ENCODE measurements at places on chromosomes 2 and 18. TPM values are rescaled to one million over a fixed set of nuclear protein-coding genes. Genes with fewer than 3 reads are reported as not detected.

The TAF4B gene
- polyA plus RNA-seq = 0.94 TPM

The APOB gene
- polyA plus RNA-seq = 0.09 TPM

The LRRFIP1 gene
- polyA plus RNA-seq = 22.3 TPM

The RNF152 gene
- 2.0 TPM for polyA plus RNA-seq

The DUSP19 gene
- 1.0 TPM for polyA plus RNA-seq

The TGFA gene
- 3.8 TPM for polyA plus RNA-seq

The CCDC74A gene
- polyA plus RNA-seq = 10.6 TPM

The LMAN1 gene
- 38.9 TPM for polyA plus RNA-seq

The CCDC68 gene
- polyA plus RNA-seq = 3.9 TPM

The EPB41L5 gene
- polyA plus RNA-seq = 13.0 TPM

The ALPI gene
- not detected for polyA plus RNA-seq

The ANKRD30BL gene
- polyA plus RNA-seq = not detected

The VWA3B gene
- polyA plus RNA-seq = not detected

The MAP3K19 gene
- not detected for polyA plus RNA-seq

The DNAJC5G gene
- polyA plus RNA-seq = not detected

The PARD3B gene
- 4.4 TPM for polyA plus RNA-seq

The KIF1A gene
- polyA plus RNA-seq = 62.9 TPM

The MAL gene
- 1.9 TPM for polyA plus RNA-seq

The CPS1 gene
- 0.92 TPM for polyA plus RNA-seq

The DSG1 gene
- not detected for polyA plus RNA-seq

The TTL gene
- polyA plus RNA-seq = 7.4 TPM

The IL1R2 gene
- 0.70 TPM for polyA plus RNA-seq

The ALLC gene
- polyA plus RNA-seq = 0.75 TPM

The ASPRV1 gene
- polyA plus RNA-seq = 0.80 TPM

The CROCC2 gene
- polyA plus RNA-seq = 0.04 TPM

The FLACC1 gene
- polyA plus RNA-seq = 0.38 TPM

All from pancreas (tissue), 10 donors.